Heart right ventricle (tissue), 16 donors: ENCODE measurements at places on chromosomes 3 and 15. TPM values are rescaled to one million over a fixed set of nuclear protein-coding genes. Genes with fewer than 3 reads are reported as not detected.

CX3CR1 gene
- 1.9 TPM for total RNA-seq

CCR8 gene
- total RNA-seq, result not detected

PRTG gene
- 1.4 TPM for total RNA-seq

CYP1A2 gene
- not detected for total RNA-seq
